Stimulated activated CD8-positive, alpha-beta memory T cell treated with anti-CD3 and anti-CD28 coated beads, Interleukin-7, amount 100 ng/mL, for 4 hours (primary cell): ENCODE measurements at places on chromosomes 11 and 22.

DNA sequence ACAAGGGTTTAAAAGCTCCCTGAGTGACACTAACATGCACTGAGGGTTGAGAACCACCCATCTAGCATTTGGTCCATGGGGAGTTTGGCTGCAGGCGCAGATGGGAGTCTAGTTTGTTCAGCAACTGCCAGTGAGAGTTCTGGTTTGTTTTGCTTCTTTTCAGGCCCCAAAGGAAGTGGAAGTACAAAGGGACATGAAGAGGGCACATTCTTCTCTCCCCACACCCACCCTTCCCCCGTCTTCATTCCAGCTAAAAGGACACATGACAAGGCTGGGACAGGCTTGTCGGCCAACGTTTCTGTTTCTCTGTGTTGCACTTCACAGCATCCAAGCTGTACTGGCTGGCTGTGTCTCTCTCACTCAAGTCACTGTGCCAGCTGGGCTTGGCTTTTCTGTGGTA is 8.2 kb upstream of the ENDOD1 start:
- no peak for DNase-seq

- no peak for DNase-seq
These were observed 150.3 kb downstream of the NECTIN1 start for GRCh38 chr11:119578521-119579191.

DNA sequence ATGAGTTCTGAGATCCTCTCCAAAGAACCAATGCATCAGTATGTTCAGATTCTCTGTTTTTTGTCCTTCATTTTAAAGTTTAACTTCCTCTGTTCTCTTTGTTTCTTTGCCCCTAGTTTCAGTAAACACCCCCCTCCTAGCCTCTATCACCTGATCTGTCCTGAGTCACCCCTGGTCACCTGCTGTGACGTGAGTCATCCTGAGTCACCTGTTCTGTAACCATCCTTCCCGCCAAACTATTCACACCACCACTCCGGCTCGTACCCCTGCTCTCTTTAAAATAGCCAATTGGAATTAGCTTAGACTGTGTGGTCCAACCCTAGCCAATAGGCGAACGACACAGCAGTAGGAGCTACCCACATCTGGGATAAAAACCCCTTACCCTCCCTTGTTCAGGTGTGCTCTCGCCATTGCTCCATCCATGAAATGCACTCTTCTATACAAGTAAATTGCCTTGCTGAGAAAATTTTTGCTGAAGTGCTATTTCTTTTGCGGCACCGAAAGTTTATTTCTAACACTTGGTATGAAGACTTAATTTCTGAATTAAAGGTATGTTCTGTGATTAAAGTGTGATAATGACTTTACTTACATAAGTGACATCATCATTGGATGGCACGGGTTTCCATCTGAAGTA is 318.4 kb downstream of the AASDHPPT start:
- no peak for DNase-seq

- DNase-seq = no peak
These were observed 540 bp downstream of the ADM start for GRCh38 chr11:10305262-10305963.

DNA sequence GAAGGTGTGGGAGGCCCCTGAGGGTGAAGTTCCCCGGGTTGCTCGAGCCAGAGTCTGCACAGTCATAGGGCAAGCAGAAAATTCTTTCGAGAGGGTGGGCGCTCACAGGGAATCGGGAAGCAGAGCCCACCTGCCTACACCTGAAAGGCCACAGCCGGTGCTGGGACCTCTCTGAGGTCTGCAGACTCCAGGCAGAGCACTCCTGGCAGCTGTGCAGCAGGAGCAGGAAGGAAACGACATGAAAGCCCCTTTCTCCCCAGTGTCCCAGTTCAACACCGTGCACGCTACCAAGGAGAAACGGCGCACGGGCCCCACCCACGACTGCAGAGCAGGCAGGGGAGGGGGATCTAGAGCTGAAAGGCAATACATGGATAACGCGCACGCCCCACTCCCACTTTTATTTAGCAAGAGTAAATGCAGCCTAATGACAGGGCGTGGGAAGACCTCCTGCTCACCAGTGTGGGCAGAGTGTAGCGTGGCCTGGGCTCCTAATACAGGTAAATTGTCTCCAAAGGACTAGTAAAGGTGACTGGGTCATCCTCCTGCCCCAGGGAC is 13.5 kb downstream of the DHCR7 start:
- no peak for DNase-seq

- no peak for DNase-seq
These were observed 6.7 kb downstream of the YDJC start for GRCh38 chr22:21622919-21623647.

- no peak for DNase-seq
These were observed 60.7 kb upstream of the FAT3 start for GRCh38 chr11:92163879-92164278.

DNA sequence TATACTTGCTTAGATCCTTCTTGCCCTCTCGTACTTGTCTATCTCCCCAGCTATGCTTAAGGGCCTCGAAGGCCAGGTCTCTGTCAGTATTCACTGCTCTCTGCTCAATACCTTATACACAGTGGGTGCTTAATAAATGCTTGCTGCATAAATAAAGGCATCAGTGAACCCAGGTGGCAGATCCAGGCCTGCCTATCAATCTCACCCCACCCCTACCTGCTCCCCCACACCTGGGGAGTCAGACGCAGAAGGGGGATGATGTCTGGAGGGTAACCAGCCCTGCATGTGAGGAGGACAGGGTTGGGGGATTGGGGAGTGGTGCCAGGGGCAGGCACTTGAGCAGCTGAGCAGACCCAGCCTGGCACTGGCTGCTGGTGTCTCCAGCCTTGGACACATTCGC is 430.6 kb downstream of the MN1 start:
- DNase-seq = no peak

DNA sequence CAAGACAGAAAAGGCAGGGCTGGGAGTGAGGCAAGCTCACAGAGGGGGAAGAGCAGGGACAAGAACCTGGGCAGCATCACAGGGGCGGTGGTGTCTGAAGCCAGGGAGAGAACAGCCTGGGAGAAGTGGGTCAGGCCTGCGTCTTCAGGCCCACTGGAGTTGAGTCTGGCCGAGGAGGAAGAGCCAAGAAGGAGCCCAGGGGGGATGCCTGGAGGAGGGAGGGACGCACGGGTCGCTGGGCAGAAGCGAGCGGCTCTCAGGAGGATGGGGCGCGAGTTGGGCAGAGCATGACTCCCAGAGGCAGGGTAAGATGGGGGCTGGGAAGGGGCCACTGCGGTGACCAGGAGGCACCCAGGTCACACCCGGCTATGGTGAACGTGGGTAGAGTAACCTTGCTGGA is 18.5 kb downstream of the LRFN4 start:
- no peak for DNase-seq

DNA sequence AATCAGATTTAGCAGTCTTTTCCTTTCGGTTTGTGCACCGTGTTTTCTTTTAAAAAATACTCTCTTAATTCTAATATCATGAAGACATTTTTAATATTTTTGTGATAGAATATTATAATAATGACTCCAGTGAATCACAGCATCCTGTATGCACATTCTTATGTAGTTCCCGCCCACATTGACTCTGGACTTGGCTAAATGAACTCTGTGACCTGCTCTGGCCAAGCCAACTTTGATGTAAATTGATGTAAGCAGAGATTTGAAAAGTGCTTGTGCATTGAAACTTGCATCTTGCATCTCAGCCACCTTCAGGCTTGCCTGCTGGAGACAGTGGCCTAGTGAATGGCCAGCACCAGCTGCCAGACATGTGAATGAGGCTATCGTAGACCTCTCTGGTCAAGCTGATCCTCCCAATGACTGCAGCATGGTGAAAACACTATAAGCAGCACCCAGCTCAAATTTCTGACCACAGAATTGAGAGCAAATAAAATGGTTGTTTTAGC is 29.2 kb upstream of the PGM2L1 start:
- DNase-seq = no peak

GRCh38 chr11:94325681-94326080 is 21.3 kb downstream of the IZUMO1R start:
- DNase-seq = peak; percentile 24

GRCh38 chr11:13277768-13278608 is at the start of gene BMAL1:
Gene BMAL1, plus strand, starts transcription at chr11:13277790. Its CDS starts 76,519 bp downstream, at chr11:13354309.
- no peak for DNase-seq

GRCh38 chr22:47474895-47475294 is 712.4 kb downstream of the TBC1D22A start:
- DNase-seq = no peak

- DNase-seq = peak; percentile 86
These were observed 1.9 kb downstream of the TIRAP start for GRCh38 chr11:126284829-126285228.

- no peak for DNase-seq
These were observed 117.0 kb upstream of the ALX4 start for GRCh38 chr11:44426958-44427357.

DNA sequence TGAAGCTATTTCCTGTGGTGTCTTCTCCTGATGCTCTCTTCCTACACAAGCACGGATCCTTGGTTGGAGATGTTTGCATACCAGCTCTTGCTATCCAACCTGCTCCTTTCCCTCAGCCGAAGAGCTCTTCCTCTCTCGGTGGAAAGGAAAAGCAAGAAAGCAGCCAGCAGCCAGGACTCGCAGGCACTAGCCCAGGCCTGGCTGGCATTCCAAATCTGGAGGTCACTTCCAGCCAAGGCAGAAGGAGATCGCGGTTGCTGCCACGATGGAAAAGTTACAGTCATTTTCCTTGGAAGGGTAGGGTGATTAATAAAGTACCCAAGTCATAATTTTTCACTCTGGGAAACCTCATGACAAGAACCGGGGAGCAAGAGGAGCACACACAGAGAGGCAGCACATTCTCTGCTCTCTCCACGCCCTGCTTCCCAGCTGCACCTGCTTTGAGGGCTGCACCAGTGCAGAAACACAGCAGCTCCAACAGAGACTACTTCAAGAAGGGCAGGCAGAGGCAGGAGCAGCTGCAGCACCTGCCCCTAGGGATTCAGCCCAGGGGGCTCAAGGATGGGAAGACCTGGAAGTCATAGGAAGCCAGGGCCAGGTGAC is 399.3 kb downstream of the CADM1 start:
- no peak for DNase-seq

DNA sequence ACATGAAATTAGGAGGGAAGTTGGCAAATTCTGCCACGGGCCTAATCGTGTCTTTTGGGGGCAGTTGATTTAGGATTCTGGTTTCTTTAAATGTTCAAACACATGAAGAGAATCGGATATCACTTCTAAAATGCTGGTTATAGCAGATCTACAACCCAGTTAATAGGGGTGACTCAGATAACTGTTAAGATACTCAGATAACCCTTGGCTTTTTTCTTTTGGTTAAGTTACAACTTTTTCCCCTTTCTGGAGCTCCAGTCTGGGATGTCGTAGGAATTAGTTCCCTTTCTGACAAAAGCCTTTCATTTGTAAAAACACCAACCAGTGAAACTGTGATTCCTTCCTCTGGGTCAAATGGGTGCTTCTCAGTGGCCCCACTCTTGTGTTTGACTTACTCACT is 976 bp downstream of the DEPDC7 start:
- no peak for DNase-seq

GRCh38 chr11:108891909-108892511 is 227.1 kb downstream of the DDX10 start:
- DNase-seq = no peak

GRCh38 chr11:135004495-135004894 is 592.5 kb upstream of the B3GAT1 start:
- no peak for DNase-seq

GRCh38 chr22:17847360-17848078 is 73.2 kb upstream of the BID start:
- DNase-seq = no peak

DNA sequence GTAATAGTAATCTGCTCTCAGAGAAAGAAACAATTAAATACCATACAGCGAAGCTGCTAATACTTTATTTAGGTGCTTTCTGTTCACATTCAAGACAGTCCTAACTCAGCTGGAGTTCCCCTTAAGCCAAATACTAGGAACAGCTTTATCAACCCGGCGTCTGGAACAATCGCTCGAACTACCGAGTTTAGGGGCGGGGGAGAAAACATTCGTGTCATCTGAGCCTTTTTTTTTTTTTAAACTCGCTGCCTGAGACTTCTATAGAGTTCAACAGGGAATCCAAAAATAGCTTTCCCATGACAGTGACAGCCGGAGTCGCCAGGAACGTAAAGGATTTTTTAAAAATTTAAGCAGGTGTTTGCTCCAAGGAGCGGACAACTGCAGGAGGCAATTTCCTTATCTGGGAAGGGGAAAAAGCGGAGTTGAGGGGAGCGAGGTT is 852 bp downstream of the TRAF6 start:
- DNase-seq = peak; percentile 35

GRCh38 chr11:122032317-122032716 is 83.7 kb downstream of the BLID start:
- DNase-seq = no peak

- no peak for DNase-seq
These were observed 118.2 kb downstream of the FAR1 start for GRCh38 chr11:13786688-13787087.

DNA sequence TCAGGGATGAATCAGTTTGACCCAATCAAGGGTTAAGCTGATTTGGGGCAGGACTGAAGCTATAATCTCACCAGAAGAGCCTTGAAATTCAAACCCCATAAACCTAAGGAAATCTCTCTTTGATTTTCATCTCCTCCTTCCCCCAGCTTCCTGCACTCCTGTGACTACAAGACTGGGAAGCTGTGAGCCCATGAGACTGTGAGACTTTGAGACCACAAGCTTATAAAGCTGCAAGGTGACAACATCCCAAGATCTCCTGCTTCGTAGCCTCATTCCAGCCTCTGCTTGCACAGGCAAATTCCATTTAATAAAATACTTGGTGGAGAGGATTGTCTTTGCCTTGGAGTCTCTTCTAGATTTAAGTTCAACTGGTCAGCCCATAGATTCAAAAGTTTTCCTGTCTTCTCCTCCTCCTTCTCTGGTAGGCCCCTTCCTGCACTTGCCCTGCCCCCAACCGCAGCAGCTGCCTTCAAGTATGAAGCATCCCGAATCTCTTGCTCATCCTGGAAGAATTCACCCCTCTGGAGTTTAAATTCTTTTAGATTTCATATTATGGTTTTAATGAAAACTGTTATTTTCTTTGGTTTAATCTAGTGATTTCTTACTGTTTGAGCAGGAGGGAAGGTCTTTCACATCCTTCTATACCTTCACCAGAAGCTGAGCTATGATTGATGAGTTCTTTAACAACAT is 42.1 kb downstream of the PAMR1 start:
- DNase-seq = no peak

- no peak for DNase-seq
These were observed 683 bp upstream of the SYTL2 start for GRCh38 chr11:85811624-85812023.

DNA sequence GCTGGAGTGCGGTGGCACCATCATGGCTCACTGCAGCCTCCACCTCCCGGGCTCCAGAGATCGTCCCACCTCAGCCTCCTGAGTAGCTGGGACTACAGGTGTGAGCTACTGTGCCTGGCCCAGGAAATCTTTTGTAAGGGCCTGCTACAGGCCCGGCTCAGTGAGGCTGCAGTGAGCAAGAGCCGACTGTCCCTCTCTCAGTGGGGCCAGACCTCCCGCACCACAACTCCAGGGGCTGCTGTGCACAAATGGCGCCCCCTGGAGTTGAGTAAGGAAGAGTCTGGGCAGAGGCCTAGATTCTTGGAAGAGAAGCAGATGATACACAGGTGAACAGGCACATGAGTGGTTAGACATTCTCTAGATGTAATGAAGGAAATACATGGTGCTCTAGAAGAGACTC is 7.0 kb downstream of the SERHL2 start:
- no peak for DNase-seq
